ENCODE measurements at places on chromosomes 2 and 18.
A peak's percentile ranks its signal among the peaks of the same experiment; 100 is the strongest.

GRCh38 chr2:105522645-105523044, 123.8 kb upstream of the FHL2 start:
- no peak for DNase-seq

DNA sequence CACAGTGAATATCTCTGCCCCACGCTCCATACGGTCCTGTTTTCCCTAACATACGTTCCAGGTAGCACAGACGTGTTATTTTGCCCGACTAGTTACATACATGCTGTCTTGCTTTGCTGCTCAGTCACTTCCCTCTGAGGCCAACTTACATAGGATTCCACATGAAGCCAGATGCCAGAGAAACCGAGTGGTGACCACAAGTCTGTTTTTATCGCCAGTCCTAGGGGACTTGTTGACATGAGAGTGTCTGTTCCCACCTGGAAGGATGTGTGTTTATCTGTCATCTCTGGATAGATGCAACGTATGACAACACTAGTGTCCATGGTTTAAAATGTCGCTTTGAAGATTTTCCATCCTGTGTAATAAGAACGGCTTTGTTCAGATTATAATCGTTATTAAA, 32.6 kb downstream of the PMAIP1 start:
- DNase-seq: peak; percentile 64

DNA sequence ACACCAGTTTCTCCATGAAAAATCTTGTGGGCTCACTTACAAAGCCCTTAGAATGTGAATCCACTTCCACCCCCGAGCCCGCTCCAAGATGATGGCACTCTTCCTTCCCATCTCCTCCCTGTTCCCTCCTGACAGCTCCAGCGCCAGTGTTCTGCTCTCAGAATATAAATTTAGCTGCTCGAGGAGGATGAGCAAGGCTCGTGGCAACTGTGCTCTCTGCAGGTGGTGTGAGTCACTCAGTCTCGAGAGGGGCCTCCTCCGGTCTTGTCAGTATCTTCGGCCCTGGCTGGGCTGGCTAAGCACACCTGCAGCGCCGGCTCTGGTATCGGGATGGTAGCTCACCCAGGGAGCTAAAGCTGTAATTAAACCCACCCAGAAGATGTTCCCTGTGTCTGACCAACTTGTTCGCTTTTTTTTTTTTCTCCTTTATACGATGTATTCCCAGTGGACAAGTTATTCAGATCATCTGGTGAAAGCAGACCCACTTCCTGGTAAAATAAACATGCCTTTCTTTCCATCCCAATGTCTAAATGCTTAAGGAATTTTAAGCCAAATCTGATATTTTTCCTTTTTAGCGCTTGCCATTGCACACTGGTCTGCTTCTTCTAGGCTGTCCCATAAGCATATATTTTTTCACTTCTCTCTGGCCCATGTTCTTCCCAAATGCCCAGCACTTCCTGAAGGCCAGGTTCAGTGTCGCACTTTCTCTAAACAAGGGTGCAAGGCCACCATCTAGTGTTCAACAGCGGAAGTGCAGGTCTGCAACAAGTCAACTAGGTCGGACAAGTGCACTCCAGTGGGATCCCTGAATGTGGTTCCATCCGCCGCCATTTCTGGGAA, 31.4 kb upstream of the YPEL5 start:
- peak; percentile 83 for DNase-seq

- no peak for DNase-seq
Measured at GRCh38 chr18:10169064-10169562, 255.3 kb downstream of the VAPA start.

GRCh38 chr18:2172881-2173280, 398.4 kb downstream of the METTL4 start:
- no peak for DNase-seq

DNA sequence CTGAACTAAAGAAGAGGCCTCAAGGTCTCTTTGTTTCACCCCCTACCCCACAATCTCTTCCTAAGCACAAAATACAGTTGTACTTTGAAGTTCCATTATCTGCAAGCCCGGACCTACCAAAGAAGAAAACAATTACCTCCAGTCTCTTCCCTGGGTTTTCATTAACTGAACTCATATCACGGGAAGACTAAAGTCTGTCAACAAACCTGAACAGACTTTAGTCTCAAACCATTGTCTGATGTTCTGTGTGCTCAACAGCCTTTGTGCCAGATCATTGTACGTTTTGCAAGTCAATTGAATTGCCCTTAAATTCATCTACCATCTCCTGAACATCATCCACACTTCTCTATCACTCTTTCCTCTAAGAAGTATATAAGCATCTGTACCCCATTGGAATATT, 1021.9 kb upstream of the CDH2 start:
- no peak for DNase-seq

- DNase-seq: no peak
Measured at GRCh38 chr2:227415538-227416424, 28.0 kb upstream of the SCYGR1 start.

DNA sequence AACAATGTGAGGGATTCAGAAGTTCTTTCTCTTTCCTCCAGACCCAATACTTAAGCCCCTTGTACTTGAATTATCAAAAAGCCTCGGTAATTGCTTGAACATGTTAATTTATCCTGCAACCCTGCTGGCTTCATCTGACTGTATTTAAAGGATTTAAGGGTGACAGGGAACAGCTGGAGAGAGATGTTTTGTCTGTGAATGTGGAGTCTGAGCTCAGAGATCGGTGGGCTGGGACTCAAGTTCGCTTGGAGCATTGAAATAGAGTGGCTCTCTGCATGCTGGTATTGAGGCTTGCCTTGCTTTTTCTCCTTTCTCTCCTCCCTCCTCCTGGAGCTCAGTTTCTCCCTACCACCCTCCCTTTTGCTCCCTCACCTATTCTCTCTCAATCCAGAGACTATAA, 73.6 kb downstream of the BOD1L2 start:
- DNase-seq: no peak

DNA sequence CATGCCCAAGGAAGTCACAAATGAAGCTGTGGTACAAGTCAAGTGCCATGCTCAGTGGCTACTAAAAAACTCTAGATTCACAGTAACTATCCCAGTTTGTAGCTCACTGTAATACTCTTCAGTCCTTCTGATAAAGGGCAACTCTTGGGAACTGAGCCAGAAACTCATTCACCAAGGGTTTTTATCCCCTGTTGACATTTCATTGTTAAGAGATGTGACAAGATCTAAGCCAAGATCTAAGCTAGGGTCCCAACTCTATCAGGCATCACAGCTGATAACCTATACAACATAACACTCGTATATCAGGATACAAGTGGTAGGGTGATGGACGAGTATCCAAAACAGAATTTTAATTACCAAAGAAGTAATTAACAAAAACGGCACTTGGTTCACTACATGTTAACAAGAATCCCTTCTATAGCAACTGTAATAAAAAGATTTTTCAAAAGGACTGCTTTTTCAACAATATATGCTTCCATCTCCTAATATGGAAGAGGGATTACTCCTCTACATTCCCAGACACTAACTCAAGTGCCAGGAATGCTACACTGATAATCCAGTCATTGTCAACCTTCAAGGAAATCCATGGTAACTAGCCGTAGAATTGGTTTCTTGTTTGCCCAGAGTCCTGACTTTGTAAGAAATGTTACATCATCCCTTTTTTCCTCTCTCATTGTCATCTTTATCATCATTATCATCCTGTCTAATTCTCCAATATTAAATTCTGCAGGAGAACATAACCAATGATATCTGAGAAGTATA, 111.7 kb downstream of the CDH2 start:
- no peak for DNase-seq

- no peak for DNase-seq
Measured at GRCh38 chr2:196108604-196109003, 40.0 kb upstream of the DNAH7 start.

GRCh38 chr2:70095720-70096670, 8.7 kb downstream of the PCBP1 start:
- no peak for DNase-seq

- peak; percentile 54 for DNase-seq
Measured at GRCh38 chr2:167599219-167599618, 648.2 kb downstream of the STK39 start.

- no peak for DNase-seq
Measured at GRCh38 chr18:47893047-47893446, 37.4 kb downstream of the SMAD2 start.

GRCh38 chr18:65214456-65214855, 536.4 kb upstream of the CDH7 start:
- no peak for DNase-seq

- DNase-seq: no peak
Measured at GRCh38 chr2:237297421-237298150, 116.4 kb downstream of the COL6A3 start.

- no peak for DNase-seq
Measured at GRCh38 chr18:5603153-5603552, 59.4 kb upstream of the EPB41L3 start.

DNA sequence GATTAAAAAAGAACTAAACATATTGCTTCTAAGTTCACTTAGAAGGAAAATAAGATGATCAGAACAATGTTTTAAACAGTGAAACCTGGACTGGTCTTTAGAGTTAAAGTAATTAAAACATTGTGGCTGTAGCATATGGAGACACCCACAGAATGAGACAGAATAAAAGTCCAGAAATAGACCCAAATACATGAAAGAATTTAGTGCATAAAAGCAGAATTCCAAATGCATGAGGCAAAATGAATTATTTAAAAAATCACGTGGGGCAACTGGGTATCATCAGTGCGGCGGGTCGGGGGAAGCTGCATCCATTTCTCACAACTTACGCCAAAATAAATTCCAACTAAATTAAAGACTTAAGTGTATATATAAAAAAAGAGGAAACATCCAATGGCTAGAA, 12.1 kb downstream of the RNF149 start:
- no peak for DNase-seq

DNA sequence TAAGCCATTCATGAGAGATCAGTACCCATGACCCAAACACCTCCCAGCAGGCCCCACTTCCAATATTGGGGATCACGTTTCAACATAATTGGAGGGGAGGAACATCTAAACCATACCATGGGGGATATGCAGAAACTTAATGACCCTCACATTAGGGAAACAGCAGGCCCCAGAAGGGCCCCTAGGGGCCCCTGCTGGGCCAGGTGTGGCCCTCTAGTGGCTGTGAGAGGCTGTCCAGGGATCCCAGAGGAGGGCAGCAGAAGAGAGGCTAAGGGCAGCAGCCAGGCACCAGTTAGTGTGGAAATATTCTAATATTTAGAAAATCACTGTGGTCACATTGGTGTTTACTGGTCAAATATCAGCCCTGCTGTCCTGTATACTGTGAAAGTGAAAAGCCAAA, 49.3 kb upstream of the ANKRD44 start:
- no peak for DNase-seq

DNA sequence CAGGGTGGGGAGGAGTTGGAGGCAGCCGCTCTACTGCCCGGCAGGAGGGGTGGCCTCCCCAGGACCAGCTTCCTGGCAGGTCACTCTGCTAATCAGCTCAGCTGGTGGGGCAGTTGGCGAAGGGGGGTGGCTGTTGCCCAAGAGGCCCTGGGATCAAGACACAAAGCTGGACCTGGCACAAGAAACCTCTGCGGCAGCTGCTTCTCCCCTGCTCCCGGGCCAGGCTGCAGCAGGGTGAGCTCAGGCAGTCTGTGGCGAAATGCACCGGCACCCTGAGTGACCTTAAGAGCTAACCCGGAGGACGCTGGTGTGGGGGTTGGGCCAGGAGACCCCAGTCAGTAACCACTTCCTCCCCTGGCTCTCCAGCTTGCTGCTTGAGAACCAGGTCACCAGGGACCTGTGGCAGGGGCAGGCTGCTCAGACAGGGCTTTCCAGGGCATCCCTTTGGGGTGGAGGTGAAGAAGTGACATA, 31.1 kb downstream of the TOGARAM2 start:
- no peak for DNase-seq

DNA sequence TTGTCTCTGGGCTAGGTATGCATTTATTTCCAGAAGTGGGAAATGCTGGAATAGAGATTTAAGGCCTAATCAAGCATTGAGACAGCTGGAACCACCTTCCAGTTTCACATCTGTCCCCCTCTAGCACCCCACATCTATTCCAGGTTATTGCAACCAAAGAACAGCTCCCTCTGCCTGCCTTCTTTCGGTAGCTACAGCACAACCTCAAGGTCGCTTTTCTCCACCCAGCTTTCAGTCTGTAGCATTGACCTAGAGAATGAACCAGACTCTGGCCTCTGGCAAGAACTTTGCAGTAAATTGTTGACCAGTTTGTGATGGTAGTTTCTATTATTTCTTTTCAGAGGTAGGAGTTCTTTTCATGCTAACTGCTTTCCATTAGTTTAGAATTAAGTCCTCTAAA, 484.2 kb downstream of the DLGAP1 start:
- no peak for DNase-seq

DNA sequence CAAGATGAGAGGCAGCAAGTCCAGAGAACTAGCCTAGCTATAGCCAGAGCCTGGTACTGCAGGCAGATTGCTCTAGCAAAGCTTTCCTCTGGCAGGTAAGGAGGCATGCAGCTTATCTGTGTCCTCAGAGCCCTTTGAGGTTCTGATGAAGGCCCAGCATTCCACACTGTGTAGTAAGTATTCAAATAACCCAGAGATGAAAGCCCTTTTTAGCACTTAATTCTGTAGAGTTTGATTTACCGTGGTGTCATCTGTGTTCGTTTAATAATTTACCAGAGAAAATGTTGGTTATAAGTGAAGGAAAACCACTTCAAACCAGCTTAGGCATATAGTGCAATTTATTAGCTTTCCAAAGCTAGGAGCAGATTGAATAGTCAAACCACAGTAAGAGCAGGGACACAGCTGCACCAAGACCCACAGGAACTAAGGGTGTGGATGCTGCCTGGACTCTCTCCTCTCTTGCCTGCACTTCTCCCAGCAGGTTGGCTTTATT, 226.6 kb downstream of the BABAM2 start:
- DNase-seq: no peak

- DNase-seq: no peak
Measured at GRCh38 chr2:150750720-150751119, 263.3 kb upstream of the RND3 start.

DNA sequence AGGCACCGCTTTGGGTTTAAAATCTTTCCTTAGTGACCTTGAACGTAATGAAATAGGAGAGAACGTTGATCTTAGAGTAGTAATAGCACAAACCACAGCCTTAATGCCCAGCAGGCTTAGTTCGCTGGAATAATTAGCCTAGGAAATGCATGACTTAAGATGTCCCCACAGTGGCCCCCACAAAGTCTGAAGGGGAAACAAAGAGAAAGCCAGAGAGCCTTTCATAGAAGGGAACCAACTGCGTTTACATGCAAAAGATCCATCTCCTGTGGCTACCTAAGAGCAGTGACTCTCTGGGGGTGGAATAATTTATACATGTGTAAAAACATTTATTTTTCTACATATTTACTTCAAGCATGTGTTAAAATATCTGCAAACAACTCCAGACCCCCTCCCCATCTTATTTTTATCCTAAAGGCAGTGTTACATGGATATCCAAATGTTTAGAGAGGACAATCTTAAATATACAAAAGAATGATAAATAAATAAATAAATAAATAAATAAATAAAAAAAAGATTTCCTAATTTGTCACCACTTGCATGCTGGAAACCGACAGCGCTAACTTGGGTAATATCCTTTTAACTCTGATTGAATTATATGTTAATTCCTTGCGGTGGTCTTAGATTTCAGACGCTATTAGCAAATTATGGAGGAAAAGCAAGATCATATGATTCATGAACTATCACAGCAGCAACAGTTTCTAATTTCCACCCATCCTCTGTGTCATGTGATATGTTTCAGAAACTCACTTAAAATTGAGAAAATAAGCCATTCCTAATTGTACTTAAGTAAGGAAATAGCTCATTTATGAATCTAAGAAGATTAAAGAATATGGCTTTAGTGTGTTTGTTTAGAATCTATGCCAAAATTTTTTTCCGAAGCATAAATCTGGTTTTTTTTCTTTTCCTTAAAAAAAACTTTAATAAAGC, 23.4 kb upstream of the CYP1B1 start:
- no peak for DNase-seq

Measured in SK-N-DZ (cell line).